ENCODE measurements at places on chromosomes 5 and 9.

DNA sequence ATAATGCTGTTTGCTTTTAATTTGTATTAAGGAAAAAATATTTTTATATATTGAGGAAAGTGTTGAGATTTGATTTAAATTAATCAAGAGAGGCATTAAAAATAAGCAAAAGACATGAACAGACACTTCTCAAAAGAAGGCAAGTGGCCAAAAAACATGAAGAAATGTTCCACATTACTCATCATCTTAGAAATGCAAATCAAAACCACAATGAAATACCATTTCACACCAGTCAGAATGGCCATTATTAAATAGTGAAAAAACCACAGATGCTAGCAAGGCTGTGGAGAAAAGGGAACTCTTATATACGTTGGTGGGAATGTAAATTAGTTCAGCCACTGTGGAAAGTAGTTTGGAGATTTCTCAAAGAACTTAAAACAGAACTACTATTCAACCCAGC is 45.9 kb downstream of the RANBP17 start:
- no peak for DNase-seq

GRCh38 chr9:137178201-137178938 is 6.5 kb upstream of the TMEM210 start:
- no peak for DNase-seq

DNA sequence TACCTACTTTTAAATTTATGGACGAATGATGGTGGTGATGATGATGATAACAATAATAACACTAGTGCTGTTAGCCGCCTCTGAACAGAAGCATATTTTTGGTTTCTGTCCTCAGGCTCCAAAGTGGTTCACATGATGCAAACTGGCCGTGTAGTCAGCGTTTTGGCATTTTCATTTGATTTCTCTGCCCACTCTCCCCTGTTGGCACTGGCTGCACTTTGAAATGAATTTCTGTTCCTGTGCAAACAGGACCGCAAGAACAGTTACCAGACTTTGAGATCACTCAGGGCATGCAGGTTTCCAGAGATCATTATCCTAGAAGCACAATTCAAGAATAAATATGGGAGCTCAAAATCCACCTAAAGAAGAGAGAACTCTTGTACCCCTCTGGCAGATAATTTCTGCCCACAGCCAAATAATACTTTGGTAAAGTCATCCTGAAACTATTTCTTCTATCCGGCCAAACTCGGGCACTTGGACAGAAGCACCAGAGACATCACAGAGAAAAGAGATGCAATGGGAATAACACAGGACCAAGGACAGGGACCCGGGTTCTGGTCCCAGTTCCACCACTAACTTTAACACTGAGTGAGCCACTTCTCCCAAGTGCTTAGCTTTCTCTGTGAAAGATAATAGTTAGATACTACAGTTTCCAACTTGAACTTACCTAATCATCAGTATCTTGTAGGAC is 201.7 kb upstream of the PTGER4 start:
- DNase-seq = no peak

DNA sequence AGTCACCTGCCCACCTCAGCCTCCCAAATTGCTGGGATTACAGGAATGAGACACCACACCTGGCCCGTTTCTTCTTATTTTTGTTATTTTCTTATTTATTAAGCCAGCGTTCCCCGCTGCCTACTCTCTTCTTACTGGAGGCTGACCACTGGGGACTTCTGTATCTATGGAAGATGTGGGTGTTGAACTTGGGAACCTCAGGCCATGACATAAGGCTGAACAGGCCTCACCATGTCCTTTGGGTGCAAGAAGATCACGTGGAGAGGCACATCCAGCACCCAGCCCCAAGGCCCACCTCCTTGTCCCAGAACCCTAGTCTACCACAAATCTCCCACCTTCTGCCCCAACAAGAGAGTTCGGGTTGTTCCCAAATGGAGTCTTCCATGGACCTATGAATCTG is 59.4 kb upstream of the NEK6 start:
- DNase-seq = no peak

DNA sequence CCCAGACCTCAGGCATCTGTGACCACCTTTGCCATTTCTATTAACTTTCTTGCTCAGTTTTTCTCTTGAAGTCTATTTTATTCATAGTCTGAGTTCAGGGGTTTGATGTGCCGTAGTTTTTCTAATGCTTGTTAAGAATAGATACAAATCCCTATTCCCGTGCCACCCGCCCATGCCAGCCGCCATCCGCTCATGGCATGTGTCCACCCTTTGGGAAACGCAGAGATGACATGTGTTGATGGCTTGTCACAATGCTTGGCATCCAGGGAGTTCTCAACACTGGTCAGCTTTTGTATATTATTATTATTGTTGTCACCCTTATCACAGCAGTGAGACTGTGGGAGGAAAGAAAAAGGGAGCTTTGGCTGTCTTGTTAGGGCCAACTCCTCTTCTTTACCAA is 17.3 kb upstream of the ANGPTL2 start:
- no peak for DNase-seq

- no peak for DNase-seq
These were observed 8.4 kb downstream of the FNBP1 start for GRCh38 chr9:130034570-130034969.

- no peak for DNase-seq
These were observed 44.5 kb upstream of the TMEM252 start for GRCh38 chr9:68585034-68585761.

DNA sequence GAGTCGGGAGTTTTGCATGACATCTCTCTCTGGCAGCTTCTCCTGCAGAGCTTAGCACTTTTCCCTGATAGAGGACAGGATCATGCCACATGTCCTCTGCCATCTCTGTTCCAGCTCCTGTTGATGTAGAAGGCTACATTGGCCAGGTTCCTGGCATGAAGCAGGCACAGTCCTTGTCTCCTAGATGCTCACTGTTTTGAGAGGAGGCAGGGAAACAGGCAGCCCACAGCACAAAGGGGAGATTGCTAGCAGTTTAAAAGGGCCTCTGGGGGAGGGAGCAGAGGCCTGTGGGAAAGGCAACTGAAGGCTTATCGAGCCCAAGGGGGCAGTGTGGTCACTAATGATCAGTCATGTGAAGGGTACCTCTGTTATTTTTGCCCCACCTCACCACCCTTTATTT is 10.7 kb downstream of the ARHGAP26 start:
- no peak for DNase-seq

DNA sequence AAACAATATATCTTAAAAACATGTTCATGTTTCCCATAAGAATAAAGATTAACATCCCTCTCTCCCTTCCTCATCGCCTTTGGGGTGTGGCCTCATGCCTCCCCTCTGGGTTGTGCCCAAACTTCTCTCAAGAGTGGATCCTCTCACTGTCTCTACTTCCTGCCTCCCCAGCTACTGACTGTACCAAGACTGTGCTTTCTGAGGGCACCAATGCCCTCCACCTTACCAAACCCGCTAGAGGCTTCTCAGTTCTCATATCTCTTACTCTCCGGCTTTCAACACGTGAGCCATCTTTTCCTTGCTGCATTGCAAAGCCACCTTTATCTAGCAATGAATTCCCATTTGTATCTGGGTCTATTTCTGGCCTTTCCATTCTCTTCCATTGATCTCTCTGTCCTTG is 34.4 kb upstream of the KCNIP1 start:
- DNase-seq = no peak

DNA sequence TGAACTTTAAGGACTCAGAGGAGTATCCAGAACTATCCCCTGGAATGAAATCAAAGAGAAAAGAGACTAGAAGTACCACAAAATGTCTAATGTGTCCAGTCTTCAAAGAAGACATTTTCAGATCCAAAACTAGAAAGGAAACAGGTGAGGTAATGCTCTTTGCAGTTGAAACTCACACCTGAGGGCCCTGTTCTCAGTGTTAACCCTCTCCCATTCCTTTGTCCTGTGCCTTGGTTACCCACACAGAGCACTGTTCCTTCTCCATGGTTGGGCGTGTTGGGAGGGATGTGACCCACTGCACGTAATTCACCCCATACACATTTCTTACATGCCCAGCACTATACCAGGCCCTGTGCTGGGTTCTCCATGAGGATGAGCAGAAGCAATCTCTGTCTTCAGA is 21.3 kb downstream of the MSANTD3 start:
- no peak for DNase-seq

DNA sequence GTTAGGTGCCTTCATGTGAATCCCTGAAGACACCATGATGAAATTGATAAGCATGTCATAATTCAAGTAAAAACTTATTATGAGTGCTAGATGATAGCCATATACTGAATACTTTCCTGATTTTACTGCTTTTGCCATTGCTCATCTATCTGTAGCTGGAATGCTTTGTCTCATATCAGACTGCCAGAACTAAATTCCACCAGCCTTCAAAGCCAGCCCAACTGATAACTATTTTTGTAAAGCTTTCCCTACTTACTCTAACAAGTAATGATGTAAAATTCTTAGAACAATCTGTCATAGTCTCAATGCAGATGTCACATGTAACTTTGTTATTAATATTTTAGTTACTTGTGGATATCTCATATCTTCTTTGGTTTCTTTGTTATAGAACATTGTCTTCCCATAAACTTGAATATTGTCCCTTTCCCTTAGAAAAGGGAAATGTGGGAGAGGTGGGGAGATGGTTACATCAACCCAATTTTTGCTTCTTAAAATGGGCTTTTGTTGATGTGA is 128.3 kb downstream of the ZCCHC7 start:
- no peak for DNase-seq

- DNase-seq = no peak
These were observed 204.3 kb downstream of the PIK3R1 start for GRCh38 chr5:68419637-68420452.

DNA sequence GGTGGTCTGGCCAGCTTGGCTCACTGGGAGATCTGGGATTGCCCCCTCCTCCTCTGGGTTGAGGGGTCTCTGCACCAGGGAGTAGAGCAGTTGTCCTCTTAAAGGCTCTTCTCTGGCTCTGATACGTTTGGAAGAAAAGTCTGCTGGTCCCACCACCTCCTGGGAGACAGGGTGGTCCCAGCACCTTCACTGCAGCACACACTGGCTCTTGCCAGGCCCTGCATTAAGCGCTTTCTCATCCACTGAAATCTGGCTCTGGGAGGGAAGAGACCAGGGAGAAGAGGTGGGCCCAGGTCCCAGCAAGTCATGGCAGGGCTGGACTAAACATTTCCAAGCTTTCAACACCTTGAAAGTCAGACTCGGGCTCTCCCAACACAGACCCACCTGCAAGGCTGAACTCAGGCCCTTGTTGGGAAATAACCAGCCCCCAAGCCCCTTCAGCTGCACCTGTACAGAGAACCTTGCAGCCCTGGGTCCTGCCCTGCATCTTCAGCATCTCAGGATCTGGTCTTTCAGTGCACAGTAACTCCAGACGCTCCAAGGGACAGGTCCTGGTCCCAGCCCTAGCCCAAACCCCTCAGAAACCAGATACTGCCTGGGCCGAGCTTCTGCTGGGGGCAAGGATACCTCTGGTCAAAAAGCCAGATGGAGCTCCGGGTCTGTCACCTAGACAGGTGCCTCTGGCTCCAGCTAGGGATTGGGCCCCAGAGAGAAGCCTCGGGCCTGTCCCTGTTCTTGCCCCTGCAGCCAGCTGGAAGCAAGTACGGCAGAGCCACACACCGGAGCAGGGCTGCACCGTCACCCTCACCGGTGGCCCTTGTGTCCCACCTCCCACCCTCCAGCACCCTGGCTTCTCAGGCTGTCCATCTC is 134.5 kb downstream of the DAB2IP start:
- DNase-seq = no peak

GRCh38 chr5:67223211-67223610 is 26.6 kb upstream of the CD180 start:
- DNase-seq = no peak

DNA sequence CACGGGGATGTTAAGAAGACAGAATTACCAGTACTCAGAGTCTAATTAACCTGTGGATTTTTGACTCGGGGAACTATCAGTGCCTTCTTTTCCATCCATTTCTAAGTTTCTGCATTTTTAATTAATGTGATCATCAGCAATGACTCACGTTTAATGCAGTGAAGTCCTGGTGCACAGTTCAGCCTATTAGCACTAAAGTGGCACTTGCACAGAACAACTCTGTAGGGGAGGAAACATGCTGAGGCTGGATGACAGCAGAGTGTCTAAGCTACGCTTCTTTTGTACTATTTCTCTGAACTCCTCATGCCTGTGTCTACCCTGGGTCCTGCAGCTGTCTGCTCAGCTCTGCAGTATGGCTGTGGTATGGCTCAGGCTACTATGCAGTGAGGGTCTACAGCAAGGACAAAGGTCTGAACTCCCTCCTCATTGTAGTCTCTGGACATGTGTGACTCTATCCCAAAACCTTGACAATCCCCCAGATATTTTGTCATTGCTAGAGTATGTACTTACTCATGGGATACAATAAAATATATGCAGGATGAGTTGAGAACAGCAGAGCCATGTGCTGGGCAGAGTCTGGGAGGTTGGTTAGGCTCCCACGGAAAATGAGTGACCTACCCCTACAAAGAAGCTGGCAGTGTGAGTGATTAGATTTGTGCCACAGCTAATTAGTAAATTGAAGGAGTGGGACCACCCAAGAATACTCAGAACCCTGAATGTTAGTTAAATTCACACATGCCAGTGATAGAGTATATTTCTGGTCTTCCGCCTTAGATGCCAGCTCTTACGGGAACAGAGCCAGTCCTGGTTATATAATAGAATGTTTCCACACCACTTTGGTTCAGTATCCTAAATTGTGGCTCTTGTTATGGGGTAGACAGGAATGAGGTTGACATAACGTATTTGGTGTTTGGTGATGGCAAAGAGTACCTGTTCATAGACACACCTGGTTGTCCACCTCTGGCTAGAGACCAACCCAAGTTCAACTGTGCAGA is 148.0 kb downstream of the GHR start:
- DNase-seq = no peak

DNA sequence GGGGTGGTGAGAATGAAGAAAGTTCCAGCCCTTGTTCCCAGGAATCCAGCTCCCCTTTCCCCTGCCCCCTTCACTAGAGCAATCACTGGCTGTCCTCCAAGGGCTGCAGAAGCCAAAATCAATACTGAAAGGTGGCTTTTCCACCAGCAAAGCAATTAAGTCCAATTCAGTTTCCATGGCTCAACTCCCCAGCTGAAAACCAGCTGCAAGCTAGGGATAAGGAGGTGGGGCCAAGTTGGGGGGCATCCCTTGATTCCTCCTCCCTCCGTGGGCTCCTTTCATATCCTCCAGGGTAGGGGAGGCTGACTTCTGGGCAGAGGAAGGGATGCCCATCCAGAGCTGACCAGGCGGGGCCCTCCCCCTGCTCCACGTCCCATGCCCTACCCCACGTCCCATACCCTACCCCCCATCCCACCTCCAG is 22.7 kb downstream of the CAMK2A start:
- no peak for DNase-seq

- no peak for DNase-seq
These were observed 55.6 kb downstream of the ANGPTL2 start for GRCh38 chr9:127066851-127067136.

GRCh38 chr5:4720831-4721230 is 419.3 kb upstream of the ADAMTS16 start:
- no peak for DNase-seq

DNA sequence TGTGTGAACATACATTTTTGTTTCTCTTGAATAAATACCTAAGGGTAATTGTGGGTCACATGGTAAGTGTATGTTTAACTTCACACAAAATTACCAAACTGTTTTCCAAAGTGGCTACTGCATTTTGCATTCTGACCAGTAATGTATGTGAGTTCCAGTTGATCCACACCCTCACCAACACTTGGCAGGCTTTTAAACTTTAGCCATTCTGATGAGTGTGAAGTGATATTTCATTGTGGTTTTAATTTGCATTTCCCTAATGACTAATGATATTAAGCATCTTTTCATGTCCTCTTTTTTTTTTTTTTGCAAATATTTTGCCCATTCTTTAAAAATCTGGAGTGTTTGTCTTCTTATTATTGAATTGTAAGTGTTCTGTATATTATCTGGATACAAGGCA is 53.5 kb upstream of the MAST4 start:
- no peak for DNase-seq
